ENCODE measurements at places on chromosomes 2 and 18.

GRCh38 chr2:128788636-128789220 is 470.1 kb upstream of the HS6ST1 start:
- DNase-seq = no peak

GRCh38 chr2:85772019-85772745 is 18.4 kb downstream of the ATOH8 start:
- no peak for DNase-seq

DNA sequence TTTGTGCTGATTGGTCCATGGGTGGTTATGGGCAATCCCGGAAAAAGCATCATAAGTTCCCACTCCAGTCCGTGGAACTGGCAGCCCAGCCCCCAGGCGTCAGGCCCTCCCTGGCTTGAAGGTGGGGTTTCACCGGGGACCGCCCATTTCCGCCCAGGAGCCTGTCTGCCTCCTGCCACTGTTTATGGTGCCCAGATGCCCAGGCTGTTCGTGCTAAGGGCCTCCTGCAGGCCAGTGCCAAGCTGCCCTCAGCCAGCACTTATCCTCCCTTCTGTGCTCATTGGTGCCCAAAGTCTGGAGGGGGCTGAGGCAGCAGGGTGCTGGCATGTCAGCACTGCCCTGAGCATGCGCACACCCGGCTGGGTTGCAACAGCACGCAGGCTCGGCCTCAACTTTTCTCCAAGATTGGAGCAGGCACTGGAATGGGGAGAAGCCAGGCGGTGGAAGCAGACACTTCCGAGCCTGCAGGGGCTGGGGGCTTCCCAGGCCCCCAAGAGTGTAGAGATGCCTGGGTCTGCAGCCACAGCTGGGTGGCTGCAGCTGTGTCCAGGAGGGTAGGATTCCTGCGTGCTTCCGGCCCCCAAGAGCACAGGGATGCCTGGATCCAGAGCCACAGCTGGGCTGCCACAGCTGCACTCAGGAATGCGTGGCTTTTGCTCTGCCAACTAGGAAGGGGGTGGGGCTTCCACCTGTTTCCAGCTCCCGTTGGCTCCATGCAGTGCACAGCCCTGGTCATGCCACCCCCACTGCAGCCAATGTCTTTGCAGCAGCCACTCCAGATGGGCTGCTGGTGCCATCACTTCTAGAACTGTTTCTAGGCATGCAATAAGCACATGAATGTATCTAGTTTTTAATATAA is 74.0 kb downstream of the AGPS start:
- DNase-seq = no peak

- no peak for DNase-seq
Observed at GRCh38 chr2:238895361-238895882, 47.5 kb downstream of the TWIST2 start.

DNA sequence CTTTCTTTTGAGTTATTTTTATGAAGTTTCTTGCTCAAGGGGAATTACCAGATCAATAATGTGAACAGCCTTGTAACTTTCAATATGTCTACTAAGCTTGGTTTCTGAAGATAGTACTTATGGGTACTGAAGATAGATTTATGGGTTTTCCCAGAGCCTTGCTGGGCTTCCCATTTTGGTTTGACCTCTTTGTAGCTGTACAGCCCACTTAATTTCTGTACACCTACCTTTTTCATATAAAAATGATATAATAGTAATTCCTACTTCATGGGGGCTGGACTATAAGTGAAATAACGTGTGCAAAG is 22.2 kb downstream of the IL1R2 start:
- no peak for DNase-seq

Data from activated CD4-positive, alpha-beta T cell treated with anti-CD3 and anti-CD28 coated beads, Interleukin-10, Interleukin-2, amounts not matched to agents 100 ng/mL and 50 ng/mL, durations not matched to agents 16 hours and 8 hours (primary cell).